ENCODE measurements at places on chromosomes 5 and 9. TPM values are rescaled to one million over a fixed set of nuclear protein-coding genes. Genes with fewer than 3 reads are reported as not detected.
A peak's percentile ranks its signal among the peaks of the same experiment; 100 is the strongest.

- peaks cover 2% of the 10 kb centered on the region for H3K27me3 ChIP-seq
- DNase-seq = no peak
- H3K27ac ChIP-seq = no peak overlapping the region
- peak overlapping the region; percentile 68 for H3K4me3 ChIP-seq
Observed at GRCh38 chr5:149581931-149582768, 852 bp downstream of the ARHGEF37 start.

- H3K36me3 ChIP-seq = no peaks in the 10 kb centered on the region
- H3K4me1 ChIP-seq = no peaks in the 10 kb centered on the region
Observed at GRCh38 chr9:19879062-19879461, 90.2 kb upstream of the SLC24A2 start.

DNA sequence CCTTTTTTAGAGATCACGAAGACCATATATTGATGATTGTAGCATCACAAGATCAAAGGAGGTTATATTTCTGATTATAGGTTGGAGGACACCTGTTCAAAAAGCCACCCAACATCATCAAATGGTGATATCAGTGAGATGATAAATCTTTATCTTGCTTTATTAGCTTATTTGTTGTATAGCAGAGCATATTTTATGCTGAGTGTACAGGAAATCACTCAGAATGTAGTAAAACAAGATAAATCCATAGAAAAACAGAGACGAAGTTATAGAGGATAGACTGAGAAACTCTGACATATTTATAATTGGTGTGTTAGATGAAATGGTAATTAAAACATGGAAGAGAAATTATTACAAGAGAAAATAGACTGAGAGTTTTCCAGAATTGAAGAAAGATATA, 69.8 kb upstream of the DMAC1 start:
- H3K36me3 ChIP-seq = no peaks in the 10 kb centered on the region
- H3K27me3 ChIP-seq = no peaks in the 10 kb centered on the region
- no peak for DNase-seq
- no peak overlapping the region for H3K4me3 ChIP-seq

DNA sequence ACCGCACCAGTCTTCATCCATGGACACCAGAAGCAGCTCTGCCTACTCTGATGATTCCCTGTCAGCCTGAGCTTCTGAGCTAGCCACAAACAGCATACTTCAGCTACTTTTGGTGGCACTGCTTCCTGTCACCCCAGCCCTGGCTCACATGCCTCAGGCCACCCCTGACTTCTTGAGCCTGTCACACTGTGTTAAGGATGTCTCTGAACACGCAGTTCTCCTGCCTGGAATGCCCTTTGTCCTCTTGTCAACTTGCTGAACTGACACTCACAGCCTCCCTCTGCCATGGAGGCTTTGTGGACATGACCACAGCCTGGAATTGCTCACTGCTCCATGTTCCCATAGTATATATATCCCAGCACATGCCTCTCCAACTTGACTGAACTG, 7.2 kb downstream of the MACROH2A1 start:
- no peak for DNase-seq

HTR1A gene
- total RNA-seq = not detected

- no peaks in the 10 kb centered on the region for H3K4me1 ChIP-seq
- H3K27me3 ChIP-seq = no peaks in the 10 kb centered on the region
- H3K36me3 ChIP-seq = no peaks in the 10 kb centered on the region
- H3K4me3 ChIP-seq = no peak overlapping the region
- DNase-seq = no peak
- H3K27ac ChIP-seq = no peak overlapping the region
Observed at GRCh38 chr9:118170032-118170955, 466.1 kb downstream of the TLR4 start.
